ENCODE measurements at places on chromosomes 12 and 14.

DNA sequence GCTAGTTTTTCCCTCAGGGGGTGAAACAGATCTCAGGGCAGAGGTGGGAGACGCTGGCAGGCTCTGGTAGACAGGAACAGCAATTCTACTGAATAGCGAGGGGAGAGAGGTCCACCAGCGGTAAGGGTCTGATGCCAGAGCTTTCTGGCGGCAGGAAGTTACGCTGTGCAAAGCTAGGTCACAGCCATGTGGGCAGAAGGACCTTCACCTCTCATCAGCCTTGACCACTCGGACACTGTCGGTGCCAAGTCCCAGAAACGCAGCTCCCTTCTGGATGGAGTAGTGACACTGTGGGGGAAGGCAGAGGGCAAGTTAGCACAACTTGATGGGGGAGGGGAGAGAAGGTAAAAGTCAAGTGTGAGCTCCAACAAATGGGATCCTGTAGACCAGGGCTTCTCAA, 10.3 kb upstream of the ZNF740 start:
- no peak for DNase-seq

GRCh38 chr12:15962760-15963159, 51.6 kb downstream of the DERA start:
- DNase-seq: no peak

GRCh38 chr12:132046561-132046960, 96.8 kb downstream of the EP400 start:
- DNase-seq: no peak

DNA sequence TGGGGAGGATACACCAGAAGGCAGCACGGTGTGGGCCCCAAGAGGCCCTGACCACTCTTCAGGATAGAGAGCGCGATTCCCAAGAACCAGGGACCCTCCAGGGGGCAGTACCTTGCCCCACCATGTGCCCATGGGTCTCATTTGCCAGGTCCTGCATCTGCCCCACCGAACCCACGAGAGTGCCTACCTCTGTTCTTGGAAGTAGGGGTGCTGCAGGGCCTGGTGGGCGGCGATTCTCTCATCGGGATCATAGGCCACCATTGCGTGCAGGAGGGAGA, 72.7 kb downstream of the MOK start:
- no peak for DNase-seq

GRCh38 chr14:89700801-89701200, 253.7 kb downstream of the EFCAB11 start:
- DNase-seq: no peak

DNA sequence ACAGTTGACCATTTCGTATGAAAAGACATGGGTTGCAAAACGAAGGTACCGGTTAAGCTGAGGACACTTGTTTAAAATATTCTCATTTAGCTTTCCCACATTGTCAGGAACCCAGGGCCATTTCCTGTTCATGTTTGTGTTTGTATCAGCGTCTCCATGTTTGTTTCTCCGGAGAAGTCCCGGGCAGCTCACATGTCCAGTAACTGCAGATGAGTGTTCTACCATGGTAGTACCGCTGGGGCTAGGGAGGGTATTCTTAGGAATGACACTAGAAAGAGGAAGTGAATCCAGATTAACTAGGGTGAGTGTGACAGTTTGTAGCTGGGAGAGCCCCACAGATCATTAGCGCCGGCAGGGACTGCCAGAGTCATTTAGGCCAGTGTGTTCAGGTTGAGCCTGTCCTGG, 50.0 kb upstream of the EVL start:
- no peak for DNase-seq

- DNase-seq: no peak
Observed at GRCh38 chr14:61147831-61148549, 133.1 kb downstream of the TMEM30B start.

GRCh38 chr12:3554371-3555115, 63.5 kb downstream of the PRMT8 start:
- DNase-seq: no peak

DNA sequence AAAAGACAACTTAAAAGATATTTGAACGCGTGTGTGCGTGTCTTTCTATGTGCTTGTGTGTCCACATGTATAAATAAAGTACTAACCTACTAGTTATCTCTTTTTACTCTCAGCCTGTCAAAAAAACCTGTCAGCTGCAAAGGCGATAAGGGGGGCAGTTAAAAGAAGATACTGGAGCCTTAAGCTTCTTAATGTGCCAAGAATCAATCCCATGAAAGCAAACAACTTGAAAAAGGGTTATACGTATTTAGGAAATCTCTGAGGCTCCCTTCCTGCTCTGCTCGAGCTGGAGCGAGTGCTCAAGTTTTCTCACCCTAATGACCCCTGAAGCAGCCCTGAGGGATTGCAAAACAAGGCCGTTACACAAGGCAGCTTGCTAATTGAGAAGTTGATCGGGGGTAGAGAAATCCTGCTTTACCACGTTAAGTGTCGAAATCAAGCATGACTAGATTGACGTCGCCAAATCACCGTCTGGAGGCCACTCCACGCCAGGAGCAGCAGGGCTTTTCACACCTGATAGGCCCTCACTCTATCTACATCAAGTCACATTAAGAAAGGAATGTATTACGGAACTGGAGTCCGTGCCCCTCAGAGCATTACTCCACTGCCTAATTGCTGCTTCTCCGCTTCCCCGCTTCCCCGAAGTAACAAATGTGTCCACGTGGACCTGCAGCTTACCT, 32.4 kb downstream of the LMO3 start:
- DNase-seq: no peak

GRCh38 chr12:42237853-42238239, 202 bp downstream of the YAF2 start:
- no peak for DNase-seq

DNA sequence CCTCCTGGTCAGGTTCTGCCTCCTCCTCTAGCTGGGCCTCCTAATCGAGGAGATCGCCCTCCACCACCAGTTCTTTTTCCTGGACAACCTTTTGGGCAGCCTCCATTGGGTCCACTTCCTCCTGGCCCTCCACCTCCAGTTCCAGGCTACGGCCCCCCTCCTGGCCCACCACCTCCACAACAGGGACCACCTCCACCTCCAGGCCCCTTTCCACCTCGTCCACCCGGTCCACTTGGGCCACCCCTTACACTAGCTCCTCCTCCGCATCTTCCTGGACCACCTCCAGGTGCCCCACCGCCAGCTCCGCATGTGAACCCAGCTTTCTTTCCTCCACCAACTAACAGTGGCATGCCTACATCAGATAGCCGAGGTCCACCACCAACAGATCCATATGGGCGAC, 19.3 kb downstream of the CPSF6 start:
- DNase-seq: no peak

- DNase-seq: no peak
Observed at GRCh38 chr14:56532546-56532945, 47.1 kb upstream of the TMEM260 start.

GRCh38 chr14:100438271-100438670, 115.1 kb downstream of the SLC25A47 start:
- DNase-seq: no peak

- no peak for DNase-seq
Observed at GRCh38 chr14:68935761-68936214, 43.3 kb downstream of the ACTN1 start.

DNA sequence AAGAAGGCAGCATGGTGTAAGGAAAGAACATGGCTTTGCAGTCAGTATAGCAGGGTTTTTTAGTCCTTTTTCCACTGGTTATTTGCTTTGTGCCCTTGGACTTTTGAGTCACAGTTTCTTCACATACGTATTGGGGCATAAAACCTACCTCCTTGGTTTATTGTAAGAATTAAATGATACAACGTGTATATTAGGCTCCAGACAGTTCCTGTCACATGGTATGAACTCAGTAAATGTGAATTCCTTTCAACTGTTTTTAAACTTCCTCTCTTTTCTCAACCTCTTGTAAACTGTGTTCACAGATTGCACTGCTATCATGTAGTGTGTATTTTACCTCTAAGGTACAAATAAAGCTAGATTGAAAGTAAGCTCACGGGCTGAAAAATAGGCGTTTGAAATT, 29.5 kb downstream of the MSRB3 start:
- DNase-seq: no peak

- peak; percentile 12 for DNase-seq
Observed at GRCh38 chr12:7915661-7916403, 20.2 kb downstream of the SLC2A3 start.

- DNase-seq: no peak
Observed at GRCh38 chr12:820336-820735, 68.0 kb downstream of the WNK1 start.

DNA sequence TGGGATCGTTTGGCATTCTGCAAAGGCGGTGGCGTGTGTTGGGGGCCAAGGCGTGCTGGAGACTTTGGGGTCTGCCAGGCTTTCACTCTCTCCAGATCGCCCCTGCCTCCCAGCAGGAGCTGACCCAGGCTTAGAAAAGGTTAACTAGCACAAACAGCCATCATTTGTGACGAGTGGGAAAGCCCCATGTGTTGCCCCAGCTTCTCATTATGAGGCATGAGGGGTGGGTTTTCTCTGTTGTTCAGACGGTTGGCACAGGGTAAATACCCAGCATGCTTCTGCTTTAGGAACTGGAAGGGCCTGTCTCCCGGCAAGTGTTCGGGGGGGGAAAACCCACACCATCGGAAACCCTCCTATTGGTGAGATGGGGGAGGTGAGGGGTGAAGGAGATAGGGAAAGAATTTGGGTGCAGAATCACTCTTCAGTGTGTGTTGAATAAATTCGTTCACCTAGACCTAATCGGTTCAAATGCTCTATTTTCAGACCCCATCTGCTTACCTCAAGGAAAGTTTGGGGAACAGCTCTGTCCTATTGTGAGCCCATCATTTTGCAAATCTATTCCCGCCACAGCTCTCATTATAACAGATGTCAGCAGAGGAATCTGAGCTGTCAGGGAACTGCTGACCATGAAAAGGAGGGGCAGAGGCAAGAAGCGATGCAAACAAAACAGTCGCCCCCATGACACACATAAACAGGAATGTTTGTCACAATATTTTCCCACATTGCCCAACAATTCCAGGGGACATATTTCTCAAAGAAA, 34.7 kb upstream of the C12orf42 start:
- DNase-seq: no peak

Measured in activated naive CD4-positive, alpha-beta T cell treated with Interleukin-2 at 50 U/mL for 16 hours (primary cell).